ENCODE measurements at places on chromosomes 6 and 20. TPM values are rescaled to one million over a fixed set of nuclear protein-coding genes. Genes with fewer than 3 reads are reported as not detected.

The SOBP gene
- total RNA-seq = 0.33 TPM

The FOXQ1 gene
- not detected for total RNA-seq

The POM121L2 gene
- not detected for total RNA-seq

The MOXD1 gene
- total RNA-seq = not detected

The KCNK5 gene
- 8.6 TPM for total RNA-seq

The SPATS1 gene
- not detected for total RNA-seq

The NUS1 gene
- total RNA-seq = 26.8 TPM

The SIRPG gene
- 111 TPM for total RNA-seq

The RNF114 gene
- 76.4 TPM for total RNA-seq

The CD24 gene
- total RNA-seq = not detected

The BMP5 gene
- total RNA-seq = not detected

The BAG2 gene
- total RNA-seq = 5.8 TPM

The EBF4 gene
- total RNA-seq = 2.9 TPM

The HCK gene
- total RNA-seq = 0.10 TPM

The ARHGAP40 gene
- not detected for total RNA-seq

The HAO1 gene
- total RNA-seq = not detected

The SAMD3 gene
- total RNA-seq = 79.7 TPM

The RIMS1 gene
- not detected for total RNA-seq

The POPDC3 gene
- not detected for total RNA-seq

The PLEKHG1 gene
- total RNA-seq = 2.9 TPM

The TUBB2B gene
- not detected for total RNA-seq

The PHACTR1 gene
- 0.53 TPM for total RNA-seq

The EDN3 gene
- 0.35 TPM for total RNA-seq

The CAGE1 gene
- total RNA-seq = not detected

The ERVFRD-1 gene
- total RNA-seq = not detected

The TAAR2 gene
- total RNA-seq = not detected

The FOXS1 gene
- not detected for total RNA-seq

The NXT1 gene
- total RNA-seq = 26.2 TPM

The LRP11 gene
- 7.2 TPM for total RNA-seq

The SLC22A3 gene
- not detected for total RNA-seq

The FAM83B gene
- not detected for total RNA-seq

The NT5E gene
- 3.4 TPM for total RNA-seq

The KCNQ2 gene
- not detected for total RNA-seq

The ARMC12 gene
- 1.3 TPM for total RNA-seq

The THBD gene
- total RNA-seq = not detected

The CDSN gene
- not detected for total RNA-seq

The DSP gene
- 0.15 TPM for total RNA-seq

The GINS1 gene
- total RNA-seq = 28.0 TPM

The SIRPD gene
- not detected for total RNA-seq

The TMEM74B gene
- 0.83 TPM for total RNA-seq

The SLPI gene
- 0.40 TPM for total RNA-seq

The DEFB132 gene
- total RNA-seq = not detected

The FNDC11 gene
- total RNA-seq = 0.30 TPM

The OPRM1 gene
- not detected for total RNA-seq
